ENCODE measurements at places on chromosomes 6 and 20.

DNA sequence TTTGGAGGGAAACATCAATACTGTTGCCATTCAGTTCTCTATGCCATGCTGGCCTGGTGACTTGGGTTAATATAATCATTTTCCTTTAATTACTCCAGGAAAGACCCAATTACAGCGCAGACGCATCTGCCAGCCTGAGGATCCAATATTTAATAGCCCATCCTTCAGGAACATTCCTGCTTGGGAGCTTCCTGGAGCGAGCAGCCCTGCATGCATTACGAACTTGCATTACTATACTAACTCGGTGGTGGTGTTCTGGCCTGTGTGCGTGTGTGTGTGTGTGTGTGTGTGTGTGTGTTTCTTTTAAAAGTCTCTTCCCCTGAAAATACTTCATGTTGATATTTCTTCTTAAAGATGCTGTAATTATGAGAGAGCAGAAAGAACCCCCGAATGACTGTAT, 26.5 kb downstream of the PMEPA1 start:
- DNase-seq, result no peak

GRCh38 chr20:33404281-33404680, 3.0 kb upstream of the CDK5RAP1 start:
- DNase-seq, result no peak

DNA sequence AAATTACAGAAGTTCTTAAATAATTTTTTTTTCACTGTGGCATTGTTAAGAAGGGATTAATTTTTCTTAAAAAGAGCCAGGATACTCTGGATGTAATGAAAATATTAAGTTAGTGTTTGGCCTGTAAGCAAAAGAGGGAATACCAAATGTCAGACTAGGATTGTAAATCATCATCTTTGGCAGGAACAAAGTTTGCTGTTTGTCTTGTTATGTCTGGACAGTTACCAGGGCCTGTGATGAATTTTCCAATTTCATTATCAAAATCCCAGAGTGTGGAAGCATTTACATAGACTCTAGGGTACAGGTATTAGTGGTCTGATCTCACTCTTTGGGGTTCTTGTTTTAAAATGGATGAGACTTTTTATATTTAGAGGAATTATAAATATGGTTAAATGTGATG, 26.1 kb downstream of the CEP57L1 start:
- DNase-seq, result peak; percentile 5

DNA sequence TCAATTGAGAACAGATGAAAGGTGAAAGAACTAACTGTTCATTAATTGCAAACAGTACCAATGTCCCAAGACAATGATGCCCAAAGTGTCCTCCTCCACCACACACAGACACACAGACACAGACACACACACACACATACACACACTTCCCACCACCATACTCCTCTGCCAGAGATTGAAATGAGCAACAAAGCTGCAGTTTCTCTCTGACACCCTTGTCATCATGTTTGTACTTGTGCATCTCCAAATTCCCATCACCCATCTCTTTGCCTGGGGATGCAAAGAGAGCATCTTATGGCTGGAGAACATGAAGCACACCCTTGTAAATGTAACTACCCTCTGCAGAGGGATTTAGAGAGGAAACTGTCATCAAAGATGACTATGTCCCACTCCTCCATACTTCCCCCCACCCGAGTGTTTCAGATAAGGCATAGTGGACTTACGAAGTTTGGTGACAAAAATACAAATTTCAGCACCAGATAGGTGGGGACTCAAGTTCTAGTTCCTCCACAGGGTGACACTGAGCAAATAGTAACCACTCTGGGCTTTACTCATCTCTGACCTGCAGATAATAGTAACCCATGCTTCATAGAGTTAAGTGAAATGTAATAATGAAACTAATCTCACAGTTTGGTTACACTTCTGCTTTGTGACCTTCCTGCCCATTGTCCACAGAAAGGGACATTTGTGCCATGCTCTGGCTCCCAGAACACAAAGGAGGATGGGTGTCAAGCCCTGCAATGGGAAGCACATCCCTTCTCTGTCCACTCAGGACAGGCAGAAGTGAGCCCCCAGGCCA, 8.7 kb downstream of the MAFB start:
- no peak for DNase-seq

Data from NCI-H446 (cell line).